ENCODE measurements at places on chromosomes 4 and X. TPM values are rescaled to one million over a fixed set of nuclear protein-coding genes. Genes with fewer than 3 reads are reported as not detected.

Gene RS1
- total RNA-seq: not detected

DNA sequence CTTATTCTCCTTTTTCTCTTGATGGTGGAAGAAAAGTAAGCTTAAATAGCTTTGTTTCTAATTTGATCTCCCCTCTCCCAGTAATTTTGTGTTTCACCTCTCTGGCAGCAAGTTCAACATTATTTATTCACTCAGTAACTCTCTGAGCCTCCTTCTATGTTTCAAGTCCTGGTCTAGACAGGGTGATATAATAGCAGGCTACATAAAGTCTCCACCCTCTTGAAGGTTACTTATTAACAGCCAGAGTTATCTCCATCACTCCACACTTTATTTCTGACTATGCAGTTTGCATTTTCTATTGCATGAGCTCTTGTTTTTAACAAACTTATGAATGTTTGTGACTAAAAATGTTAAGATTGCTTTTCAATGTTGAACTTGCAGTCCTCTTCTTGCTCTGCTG lies 17.8 kb upstream of the ANOS1 start:
- DNase-seq: no peak

DNA sequence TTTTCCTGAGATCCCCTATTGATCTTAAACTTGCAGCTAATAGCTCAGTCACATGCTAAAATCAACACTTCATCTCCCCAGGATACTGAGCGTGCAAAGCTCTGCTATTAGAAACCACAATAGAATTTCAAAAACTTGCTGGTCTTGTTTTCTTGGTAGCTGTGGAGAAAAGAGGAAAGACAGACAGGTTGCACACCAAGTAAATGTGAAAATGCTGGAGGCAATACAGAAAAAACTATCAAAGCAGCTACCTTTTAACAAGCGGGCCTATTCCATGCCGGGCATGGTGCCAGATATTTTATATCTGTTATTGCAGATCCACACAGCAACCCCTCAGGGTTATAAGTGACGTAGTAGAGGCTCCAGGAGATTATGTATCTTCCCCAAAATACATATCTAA lies 171.9 kb downstream of the DCTD start:
- DNase-seq: no peak

DNA sequence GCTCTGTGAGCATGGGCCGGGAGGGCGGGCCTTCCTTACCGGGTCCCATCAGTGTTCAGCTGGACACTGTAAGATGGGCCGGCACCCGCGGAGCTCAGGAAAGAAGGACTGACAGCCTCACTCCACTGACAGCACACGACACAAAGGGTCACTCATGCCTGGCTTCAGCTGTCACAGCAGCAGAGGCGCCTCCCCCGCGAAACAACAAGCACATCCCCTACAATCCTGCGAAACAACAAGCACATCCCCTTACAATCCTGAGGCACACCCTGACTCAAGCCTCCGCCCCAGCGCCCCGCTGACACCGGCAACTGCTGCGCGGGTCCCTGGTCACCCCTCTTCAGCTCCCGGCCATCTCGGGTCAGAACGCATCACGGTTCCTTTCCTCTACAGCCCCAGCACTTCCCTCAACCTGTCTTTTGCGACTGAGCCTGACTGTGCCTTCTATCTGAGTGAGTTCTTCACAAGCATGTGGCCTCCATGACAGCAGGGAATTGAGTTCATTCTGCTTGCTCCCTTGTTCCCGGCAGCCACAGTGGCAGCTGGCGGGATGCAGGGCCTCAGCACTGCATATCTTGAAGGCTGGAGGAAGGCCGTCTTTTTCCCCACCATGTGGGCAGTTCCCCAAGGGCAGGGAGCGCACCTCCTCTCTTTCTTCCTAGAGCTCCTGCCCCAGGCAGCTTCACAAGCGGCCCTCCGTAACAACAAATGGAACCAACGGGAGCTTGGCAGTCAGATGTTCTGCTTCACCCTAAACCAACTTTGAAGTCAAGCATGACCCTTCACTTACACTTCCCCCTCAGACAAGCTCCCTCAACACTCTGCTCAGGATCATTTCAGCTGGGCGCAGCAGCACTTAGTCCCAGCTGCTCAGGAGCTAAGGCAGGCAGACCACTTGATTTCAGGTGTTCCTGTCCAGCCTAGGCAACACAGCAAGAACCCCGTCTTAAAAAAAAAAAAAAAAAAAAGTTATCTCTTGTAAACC lies 39.6 kb downstream of the SCD5 start:
- DNase-seq: no peak

Gene BEX4
- total RNA-seq: 3.2 TPM

Measured in myocyte (in vitro differentiated cells).